ENCODE measurements at places on chromosomes 1 and 21.

DNA sequence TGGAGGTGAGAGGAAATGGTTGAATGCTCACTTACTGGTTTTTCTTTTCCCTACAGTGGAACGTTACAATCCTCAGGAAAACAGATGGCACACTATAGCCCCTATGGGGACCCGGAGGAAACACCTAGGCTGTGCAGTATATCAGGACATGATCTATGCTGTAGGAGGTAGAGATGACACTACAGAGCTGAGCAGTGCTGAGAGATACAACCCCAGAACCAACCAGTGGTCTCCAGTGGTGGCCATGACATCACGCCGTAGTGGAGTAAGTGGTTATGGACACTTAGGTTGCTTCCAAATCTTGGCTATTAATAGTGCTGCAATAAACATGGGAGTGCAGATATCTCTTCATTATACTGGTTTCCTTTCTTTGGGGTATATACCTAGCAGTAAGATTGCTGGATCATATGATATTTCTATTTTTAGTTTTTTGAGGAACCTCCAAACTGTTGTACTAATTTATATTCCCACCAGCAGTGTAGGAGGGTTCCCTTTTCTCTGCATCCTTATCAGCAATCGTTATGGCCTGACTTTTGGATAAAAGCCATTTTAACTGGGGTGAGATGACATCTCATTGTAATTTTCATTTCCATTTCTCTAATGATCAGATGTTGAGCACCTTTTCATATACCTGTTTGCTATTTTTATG lies 48.8 kb upstream of the DARS2 start:
- DNase-seq = no peak

DNA sequence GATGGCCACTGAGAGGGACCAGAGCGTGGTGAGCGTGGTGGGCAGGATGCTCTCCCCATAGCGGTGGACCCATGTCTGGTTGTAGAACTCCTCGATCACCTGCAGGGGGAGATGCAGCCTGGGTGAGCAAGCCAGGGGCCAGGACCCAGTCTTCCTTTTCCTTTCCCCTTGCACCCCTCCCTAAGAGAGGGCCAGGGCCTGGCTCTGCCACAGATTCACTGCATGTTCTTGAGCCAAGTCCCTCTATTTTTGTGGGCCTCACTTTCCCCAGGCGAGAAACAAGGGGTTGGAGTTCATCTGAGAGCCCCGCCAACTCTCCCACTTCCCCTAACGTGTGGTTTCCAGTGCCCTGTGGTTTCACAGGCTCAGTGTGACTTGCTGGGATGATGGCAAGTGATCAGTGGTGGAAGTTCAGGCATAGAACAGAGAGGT lies 27.5 kb downstream of the SLC2A1 start:
- DNase-seq = peak; percentile 36

GRCh38 chr1:221069986-221070385 lies 190.7 kb downstream of the HLX start:
- no peak for DNase-seq

DNA sequence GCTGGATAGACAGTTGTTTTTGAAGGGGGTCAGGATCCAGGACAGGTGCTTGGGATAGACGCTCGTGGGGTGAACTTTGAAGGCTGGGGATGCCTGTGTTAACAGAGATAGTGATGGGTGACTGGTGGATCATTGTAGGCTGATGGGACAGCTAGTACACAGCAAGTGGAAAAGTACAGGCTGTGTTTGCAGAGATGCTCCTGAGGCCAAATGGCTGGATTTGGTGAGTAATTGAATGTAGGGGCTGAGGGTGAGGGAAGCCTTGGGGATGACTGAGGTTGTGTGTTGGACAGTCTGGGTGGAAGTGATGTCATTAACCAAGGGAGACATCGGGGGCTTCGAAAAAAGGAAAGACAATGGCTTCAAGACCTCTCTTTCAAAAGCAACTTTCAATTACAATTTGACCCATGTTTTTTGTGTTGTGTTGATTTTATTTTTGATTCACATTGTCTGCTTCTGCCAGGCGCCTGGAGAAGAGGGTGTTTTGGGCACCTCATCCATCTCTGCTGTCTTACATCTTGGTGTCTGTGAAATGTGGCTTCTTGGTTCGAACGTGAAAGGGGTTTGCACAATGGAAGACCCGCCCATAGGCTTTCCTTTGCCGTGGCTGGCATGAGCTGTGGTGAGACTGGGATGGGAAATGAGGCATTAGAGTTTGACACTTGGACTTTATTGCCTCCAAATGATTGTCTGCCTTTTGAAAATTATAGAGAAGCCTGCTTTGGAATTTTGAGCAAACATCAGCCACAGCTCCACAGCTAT lies 147.5 kb downstream of the FOXD2 start:
- DNase-seq = no peak

- no peak for DNase-seq
Observed at GRCh38 chr1:2528016-2528415, 1.6 kb upstream of the PANK4 start.

- no peak for DNase-seq
Observed at GRCh38 chr1:2866422-2867086, 65.1 kb upstream of the TTC34 start.

DNA sequence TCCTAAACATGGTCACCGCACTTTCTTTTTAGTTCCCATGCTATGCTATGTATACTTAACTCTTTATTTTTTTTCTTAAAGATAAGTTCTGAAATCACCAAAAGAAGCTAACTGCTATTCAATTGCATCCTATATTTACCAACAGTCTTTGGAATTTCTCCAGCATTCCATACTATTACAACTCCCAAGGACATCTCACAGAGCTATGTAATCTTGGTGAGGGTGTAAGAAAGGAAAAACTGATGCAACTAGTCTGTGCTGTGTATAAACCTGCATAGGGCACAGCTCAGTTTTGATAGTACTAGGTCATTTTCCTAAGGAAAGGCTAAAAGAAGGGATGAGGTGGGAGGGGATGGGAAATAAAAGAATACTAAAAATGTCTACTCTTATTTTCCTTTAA lies 78.0 kb downstream of the PTPN14 start:
- DNase-seq = no peak

DNA sequence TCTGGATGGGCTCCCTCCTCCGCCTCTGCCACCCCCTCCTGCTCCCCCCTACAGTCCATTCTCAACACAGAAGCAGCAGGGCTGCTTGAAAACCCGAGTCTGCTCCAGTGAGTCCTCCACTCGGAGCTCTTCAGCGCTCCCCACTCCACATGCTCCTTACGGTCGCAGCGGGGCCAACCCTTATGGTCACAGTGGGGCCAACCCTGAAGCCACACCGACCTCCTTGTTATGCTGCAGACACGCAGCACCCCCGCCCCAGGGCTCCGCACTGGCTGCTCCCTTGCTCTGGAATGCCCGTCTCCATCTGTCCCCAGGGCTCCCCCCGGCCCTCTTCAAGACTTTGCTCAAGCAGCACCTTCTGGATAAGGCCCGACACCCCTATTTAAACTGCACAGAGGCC lies 22.6 kb downstream of the GPR157 start:
- DNase-seq = no peak

GRCh38 chr21:23384679-23385078 lies 2222.6 kb downstream of the MRPL39 start:
- no peak for DNase-seq

DNA sequence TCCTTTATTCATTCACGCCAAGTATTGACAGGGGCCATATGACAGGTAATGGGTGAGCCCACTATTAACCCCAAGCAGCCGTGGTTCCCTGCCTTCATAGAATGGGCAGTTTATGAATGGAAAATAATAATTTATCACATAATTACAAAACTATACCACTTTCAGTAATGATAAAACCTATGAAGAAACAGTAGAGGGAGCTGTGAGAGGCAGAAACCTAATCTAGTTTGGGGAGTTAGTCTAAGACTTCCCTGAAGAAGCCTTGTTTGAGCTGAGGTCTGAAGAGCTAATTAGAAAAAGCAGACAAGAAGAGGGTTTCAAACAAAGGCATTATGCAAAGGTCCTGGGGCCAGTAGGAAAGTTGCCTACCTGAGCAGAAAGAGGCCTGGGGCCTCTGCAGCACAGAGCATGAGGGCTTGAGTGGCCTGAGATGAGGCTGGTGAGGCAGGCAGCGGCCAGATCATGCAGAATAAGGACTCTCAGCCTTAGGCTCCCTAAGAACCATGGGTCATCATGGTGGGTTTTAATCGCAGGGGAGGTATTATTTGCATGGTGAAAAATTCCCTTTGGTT lies 142.8 kb downstream of the ATG4C start:
- DNase-seq = no peak

DNA sequence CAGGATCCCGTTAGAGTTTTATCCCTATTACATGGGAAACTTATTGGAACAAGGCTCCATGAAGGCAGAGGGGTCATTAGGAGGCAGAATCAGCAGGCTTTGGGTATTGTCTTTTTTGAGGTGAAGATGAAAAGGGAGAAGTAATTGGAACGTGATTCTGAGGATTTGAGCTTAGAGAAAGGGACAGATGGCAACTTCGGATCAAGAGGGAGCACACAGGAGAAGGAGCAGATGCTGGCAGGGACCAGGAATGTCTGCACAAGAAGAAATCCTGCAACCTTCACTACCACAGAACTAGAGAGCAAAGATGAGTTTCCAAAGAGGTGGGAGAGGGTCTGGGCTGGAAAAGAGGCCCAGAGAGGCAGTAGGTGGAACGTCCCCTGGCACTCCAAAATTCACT lies 202.8 kb downstream of the RRAGC start:
- DNase-seq = no peak

DNA sequence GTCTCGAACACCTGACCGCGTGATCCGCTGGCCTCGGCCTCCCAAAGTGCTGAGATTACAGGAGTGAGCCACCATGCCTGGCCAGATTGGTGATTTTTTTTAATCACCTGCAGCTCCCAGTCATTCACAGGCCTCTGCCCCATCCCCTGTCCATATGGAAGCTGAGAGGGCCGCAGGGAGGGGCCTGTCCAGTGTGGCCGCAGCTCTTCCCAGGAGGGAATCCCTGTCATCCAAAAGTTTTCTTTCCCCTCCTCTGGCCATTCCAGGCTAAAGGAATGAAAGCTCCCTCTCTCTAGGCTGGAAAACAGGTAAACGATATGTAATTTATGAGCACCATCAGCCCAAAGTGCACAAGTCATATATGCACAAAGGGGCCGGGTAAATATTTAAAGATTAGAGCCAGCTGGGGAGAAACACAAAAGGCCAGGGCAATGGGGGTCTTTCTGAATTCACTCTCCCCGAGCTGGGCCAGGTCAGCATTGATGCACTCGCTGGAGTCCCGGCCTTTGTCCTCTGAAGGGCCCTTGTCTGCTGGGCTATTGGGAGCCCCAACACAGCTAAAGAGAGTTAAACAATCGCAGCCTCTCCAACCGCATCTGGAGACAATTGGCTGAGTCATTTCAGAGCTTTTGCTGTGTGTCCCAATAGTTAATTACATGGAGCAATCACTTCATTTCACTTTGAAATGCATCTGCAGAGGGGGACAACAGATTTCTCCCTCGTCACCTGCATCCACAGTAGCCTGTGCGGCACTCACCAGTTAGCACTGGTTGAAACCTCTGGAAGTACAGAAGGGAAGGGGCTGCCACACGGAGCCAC lies 3.8 kb upstream of the HES3 start:
- DNase-seq = no peak

- DNase-seq = no peak
Observed at GRCh38 chr1:85707267-85707989, 805 bp downstream of the ZNHIT6 start.

DNA sequence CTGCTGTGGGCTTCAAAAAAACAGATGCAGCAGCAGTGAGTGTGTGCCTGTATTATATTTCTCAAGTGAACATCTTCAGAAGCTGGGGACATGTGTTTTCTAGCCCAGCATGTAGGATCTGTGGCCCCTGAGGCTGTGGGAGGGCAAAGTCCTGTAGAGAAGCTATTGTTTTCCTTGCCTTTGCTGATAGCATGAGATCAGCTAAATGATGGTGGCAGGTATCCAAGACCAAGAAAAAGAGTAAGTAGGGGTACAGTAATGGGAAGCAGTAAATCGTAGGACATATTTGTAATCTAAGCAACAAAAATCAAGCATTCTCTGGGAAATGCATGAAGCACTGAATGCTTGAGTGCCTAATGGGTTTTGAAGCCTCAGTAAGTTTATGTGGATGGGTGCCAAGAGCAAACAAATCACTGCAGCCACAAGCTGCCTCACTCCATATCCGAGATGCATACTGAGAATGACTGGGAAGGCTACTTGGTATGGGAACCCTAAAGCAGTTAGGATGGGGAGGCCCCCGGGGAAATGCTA lies 98.3 kb downstream of the CD58 start:
- no peak for DNase-seq

- DNase-seq = no peak
Observed at GRCh38 chr1:47683401-47683800, 245.6 kb downstream of the FOXD2 start.

GRCh38 chr1:182785181-182785580 lies 4.4 kb upstream of the NPL start:
- no peak for DNase-seq

DNA sequence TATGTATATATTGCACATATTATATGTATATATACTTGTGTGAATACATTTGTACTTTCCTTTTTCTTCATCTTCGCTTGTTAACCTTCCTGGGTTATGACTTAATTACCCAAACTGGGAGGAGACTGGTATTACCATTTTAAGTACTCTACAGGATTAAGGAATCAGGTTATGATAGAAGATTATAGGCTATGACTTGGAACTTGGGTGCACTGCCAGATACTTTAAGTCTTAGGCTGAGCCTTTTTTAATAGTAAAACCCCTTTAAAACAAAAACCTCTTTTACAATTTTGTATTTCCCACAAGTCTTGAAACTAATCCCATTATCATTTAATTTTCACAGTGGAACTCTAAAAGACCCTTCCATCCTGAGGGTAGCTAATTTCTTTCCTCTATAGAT lies 6.0 kb downstream of the BRWD1 start:
- no peak for DNase-seq

- DNase-seq = no peak
Observed at GRCh38 chr21:42056996-42057689, 14.0 kb upstream of the UMODL1 start.

DNA sequence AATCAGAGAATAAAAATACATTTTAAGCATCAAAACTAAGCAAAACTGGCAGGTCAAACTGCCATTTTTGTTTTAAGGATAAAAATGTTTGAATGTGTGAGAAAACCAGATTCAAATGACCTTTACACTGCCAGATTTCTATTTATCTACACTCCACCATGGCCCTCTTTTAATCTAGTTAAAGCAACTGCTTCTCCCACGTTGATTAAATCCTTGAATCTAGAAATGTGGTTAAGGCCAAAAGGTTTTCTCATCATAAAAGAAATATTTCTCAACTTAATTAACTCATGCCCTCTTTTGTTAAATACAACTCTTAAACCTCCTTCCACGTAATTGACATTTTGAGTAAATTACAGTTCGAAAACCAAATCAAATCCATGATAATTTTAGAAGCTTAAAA lies 15.0 kb downstream of the EGLN1 start:
- DNase-seq = no peak

DNA sequence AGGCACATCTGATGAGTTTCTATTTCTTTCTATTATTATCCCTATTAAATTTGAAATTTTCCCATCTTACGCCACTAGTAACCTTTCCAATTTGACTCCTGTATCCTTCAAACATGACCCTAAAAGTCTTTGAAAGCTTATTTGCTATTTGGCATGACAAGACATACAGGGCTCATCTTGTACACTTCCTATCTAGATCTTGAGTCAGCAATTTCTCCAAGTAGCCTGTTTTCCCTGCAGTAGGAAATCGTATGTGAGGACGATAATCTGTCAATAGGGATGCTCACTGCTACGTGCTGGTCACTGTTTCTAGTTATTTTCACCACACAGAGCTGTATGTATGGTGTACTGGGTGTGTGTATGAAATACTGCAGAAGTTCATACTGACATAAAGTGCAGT lies 142.7 kb downstream of the CDC42BPA start:
- DNase-seq = no peak
